ENCODE measurements at places on chromosomes 2 and 18.

- no peak for DNase-seq
These were observed 376.3 kb downstream of the ARHGAP15 start for GRCh38 chr2:143505542-143505941.

DNA sequence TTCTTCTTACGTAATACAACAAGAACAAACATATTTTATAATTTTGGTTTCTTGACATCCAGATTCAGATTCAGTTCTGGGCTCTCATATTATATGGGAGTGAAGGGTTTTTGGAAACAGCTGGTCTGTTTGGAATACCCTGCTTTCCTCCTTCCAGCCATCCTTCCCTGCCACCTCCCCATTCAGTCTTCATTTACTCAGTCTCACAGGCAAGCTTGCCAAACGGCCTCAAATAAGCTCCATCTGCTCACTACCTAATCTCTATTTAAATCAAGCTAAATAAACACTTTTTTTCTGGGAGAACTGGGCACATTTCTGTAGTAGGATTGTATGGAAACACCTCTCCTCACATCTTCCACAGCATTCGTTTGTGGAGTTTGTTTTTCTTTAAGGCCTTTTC, 147.5 kb downstream of the RND3 start:
- DNase-seq, result no peak

DNA sequence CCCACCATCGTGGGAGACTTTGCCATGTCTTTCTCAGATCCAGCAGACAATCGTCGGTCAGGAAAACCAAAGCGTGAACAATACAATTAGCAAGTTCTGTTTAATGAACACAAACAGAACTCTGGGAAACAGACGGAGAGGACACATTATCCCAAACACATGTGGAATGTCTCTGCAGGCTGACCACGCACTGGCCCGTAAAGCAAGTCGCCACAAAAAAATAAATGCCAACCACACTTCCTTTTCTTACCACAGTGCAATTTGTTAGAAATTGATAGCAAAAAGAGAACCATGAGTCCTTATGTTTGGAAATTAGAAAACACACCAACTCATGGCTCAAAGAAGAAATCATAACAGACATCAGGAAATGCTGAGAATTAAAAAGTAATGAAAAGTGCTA, 210.9 kb downstream of the TWIST2 start:
- no peak for DNase-seq

DNA sequence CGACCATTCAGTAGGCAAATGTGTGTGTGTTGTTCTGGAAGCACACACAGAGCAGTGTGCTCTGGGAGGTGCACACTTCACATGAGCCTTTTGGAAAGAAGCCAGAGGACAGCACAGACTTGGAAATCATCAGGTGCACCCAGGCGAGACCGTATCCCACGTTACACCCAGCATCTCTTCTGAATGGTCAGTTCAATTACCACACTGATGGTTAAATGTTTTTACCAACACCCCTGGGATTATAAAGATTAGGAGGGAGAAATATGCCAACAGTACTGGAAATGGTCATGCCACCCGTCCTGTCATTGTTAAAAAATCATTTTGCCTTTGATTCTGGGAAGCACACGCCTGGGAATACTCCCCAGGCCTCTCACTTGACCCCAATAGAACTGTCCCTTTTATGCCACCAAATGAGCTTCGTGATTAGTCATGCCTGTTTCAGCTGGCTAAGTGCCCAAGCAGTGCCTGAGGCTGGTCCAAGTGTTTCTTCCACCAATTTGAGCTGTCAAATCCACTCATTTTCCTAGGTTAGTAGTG, 183.7 kb downstream of the NRP2 start:
- no peak for DNase-seq

GRCh38 chr2:239271471-239271870, 129.3 kb downstream of the HDAC4 start:
- no peak for DNase-seq

GRCh38 chr2:35580956-35581355, 774.6 kb upstream of the CRIM1 start:
- DNase-seq, result no peak

- peak; percentile 50 for DNase-seq
These were observed 201.0 kb upstream of the RBMS1 start for GRCh38 chr2:160694631-160695030.

DNA sequence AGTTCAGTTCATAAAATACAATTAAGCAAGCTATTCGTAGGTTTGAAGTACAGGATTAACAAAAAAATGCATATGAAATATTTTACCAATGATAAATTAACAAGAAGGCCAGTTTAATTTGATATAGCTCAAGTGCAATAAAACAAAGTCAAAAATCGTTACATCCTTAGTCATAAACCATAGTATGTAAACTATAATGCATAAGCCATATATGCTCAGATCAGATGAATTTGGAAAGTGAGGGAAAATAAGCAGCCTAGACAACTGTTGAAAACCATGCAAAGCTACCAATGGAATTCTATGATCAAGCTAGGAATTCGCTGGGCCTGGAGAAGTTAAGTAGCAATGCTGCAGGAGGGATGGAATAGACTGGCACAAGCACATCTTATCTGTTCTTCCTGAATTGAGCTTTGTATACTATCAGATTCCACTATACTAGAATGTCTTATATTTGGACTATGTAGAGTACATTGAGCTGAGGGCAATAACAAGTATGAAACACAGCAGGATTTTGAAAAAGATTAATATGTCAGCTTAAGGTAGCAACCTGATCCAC, 682.0 kb downstream of the IRS1 start:
- DNase-seq, result no peak

GRCh38 chr2:43008388-43008787, 216.0 kb upstream of the HAAO start:
- DNase-seq, result no peak

DNA sequence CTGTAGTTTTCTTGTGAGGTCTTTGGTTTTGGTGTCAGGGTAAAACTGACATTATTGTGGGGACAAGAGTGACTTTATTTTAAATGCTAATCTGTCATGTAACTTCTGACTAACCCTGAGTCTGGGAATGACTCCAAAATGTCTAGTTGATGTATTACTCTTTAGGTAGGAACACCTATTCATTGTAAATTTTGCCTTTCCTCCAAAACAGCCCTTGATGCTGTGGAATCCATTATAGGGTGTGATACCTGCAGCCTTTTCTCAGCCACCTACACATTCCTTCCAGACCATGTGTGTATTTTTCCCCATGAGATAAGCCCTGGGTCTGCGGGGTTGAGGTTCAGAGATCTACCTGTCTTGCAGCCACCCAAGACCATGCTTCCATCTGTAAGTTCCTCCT, 4.1 kb upstream of the PRR30 start:
- no peak for DNase-seq

- no peak for DNase-seq
These were observed 678.7 kb downstream of the PLCL1 start for GRCh38 chr2:198483051-198483450.

DNA sequence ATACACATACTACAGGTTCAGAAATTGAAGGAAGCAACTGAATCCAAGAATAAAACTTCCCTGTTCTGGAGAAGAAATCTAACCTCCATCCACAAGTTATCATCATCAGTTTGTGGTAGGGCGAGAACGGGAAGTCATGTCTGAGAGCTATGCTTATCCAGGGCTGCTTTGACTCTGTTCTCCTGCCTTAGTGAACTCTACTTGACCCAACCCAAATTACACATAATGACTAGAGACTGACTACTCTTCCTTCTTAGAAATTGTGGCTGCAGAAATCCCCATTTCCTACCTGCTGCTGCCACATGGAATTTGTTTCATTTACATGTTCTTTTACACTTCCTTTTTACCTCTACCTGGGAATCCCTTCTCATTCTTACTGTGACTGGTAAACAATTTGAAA, 1102.6 kb upstream of the PIK3C3 start:
- no peak for DNase-seq

- DNase-seq, result no peak
These were observed 314.8 kb upstream of the SALL3 start for GRCh38 chr18:78664848-78665247.

- no peak for DNase-seq
These were observed 35.8 kb upstream of the SCLY start for GRCh38 chr2:238024986-238025385.

DNA sequence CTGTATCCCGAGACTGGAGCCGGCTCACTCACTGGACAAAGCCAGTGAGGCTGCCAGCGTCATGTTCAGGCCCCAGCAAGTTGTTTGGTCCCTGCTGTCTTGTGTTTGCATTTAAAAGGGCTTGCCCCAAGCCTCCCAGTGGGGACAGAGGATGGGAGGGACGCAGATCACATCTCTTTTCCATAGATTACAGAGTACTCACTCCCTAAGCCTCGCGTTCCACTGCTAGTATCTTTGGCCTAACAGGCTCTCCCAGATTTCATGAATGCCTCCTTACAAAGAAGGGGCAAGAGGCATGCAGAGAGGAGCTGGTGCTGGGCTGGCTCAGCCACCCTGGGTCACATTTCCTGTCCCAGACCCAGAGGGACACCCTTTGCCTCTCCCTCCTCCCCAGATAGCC, 59.1 kb downstream of the CMPK2 start:
- no peak for DNase-seq

- no peak for DNase-seq
These were observed 1.0 kb upstream of the KYNU start for GRCh38 chr2:142876423-142876822.

- no peak for DNase-seq
These were observed 44.6 kb downstream of the THUMPD2 start for GRCh38 chr2:39734445-39734844.

GRCh38 chr2:119950966-119951365, 61.9 kb upstream of the EPB41L5 start:
- no peak for DNase-seq

DNA sequence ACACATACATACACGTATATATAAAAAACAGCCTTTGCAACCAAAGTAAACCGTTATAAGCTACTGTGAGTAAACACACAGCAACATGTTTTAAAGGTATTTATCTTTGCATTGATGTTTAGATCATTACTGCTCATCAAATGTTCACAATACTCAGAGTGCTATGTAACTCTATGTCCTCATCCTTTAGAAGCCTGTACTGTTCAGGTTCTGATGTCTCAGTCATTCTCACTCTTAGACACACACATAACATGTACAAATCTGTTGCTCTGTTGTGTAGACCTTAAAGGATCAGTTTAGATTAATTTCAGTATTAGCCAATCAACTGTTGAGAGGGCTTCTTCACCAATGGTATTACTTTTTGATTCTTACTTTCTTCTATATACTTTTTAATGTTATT, 139.7 kb upstream of the ITGB6 start:
- DNase-seq, result no peak

- no peak for DNase-seq
These were observed 162.2 kb downstream of the BABAM2 start for GRCh38 chr2:28052691-28053090.

GRCh38 chr2:217930761-217931563, 71.8 kb downstream of the TNS1 start:
- no peak for DNase-seq

- DNase-seq, result no peak
These were observed 10.1 kb downstream of the CASP8 start for GRCh38 chr2:201270293-201271001.

DNA sequence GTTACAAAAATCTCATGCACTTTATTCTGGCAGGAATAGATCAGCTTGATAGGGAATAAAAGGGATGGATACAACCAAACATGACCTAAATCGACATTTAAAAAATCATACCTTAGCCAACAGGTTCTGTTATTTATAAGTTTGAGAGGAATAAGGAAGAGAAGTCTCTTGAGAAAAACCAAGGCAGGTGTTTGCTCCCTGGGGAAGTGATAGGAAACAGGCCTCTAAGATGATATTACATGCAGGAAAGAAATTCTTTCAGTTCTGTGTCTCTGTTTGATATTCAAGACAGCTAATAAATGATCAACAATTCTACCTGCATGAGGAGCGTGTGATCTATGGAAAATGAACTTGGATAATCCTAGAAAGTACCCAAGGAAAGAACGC, 184.8 kb upstream of the ZEB2 start:
- DNase-seq, result no peak

Data from T-helper 2 cell (primary cell).